T-cell (primary cell): ENCODE measurements at places on chromosomes 1 and 21.
A peak's percentile ranks its signal among the peaks of the same experiment; 100 is the strongest.

GRCh38 chr1:109721042-109721441 lies 9.0 kb downstream of the GSTM5 start:
- no peaks in the 10 kb centered on the region for H3K36me3 ChIP-seq
- H3K27me3 ChIP-seq: peaks cover 9% of the 10 kb centered on the region
- H3K4me3 ChIP-seq: no peak overlapping the region
- no peak overlapping the region for H3K27ac ChIP-seq
- DNase-seq: no peak
- H3K4me1 ChIP-seq: no peaks in the 10 kb centered on the region

- H3K4me1 ChIP-seq: peaks cover 12% of the 10 kb centered on the region
- no peak overlapping the region for H3K27ac ChIP-seq
- no peaks in the 10 kb centered on the region for H3K27me3 ChIP-seq
- no peak for DNase-seq
- no peak overlapping the region for H3K4me3 ChIP-seq
Measured at GRCh38 chr1:53321366-53321765, 6.5 kb downstream of the LRP8 start.

DNA sequence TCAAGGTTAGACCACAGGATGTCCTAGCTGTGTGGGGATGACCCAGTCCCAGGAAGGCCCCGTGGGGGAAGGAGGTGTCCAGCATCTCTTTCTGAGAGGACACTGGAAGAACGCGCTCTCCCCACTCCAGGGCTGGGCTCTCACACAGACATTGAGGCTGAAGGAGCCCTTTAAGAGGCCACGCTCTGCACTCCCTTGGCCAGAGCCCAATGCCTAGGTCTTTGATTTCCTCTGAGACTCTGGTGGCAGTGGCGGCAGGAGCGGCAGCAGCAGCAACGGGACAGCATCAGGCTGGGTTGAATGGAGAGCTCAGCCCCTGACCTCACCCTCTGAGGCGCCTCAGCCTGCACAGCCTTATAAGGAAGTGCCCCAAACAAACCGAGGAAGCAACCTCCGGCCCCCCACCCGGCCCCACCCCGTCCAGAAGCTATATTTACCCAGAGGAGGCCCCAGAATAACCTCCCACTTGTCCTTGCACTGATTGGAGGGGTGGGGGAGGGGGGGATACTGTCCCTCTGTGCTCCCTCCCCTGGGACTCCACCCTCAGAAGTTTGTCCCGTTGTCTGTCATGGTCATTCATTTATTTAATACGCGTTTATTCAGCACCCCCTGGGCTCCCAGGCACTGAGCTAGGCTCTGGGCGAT lies 12.3 kb downstream of the NES start:
- H3K27me3 ChIP-seq: peaks cover 8% of the 10 kb centered on the region
- H3K27ac ChIP-seq: no peak overlapping the region
- DNase-seq: no peak
- no peaks in the 10 kb centered on the region for H3K36me3 ChIP-seq

DNA sequence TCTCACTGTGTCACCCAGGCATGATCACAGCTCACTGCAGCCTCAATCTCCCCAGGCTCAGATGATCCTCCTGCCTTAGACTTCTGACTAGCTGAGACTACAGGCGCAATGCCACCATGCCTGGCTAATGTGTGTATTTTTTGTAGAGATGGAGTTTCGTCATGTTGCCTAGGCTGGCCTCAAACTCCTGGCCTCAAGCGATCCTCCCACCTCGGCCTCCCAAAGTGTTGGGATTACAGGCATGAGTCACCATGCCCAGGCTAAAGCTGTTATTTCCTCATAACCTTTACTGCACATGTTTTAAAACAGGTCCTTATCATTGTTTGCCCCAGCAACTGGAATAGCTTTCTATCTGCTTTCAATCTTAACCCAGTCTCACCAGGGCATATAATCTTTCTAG lies 2.9 kb downstream of the SARS1 start:
- H3K27ac ChIP-seq: no peak overlapping the region
- H3K36me3 ChIP-seq: no peaks in the 10 kb centered on the region
- H3K27me3 ChIP-seq: no peaks in the 10 kb centered on the region
- H3K4me1 ChIP-seq: peaks cover 30% of the 10 kb centered on the region
- no peak overlapping the region for H3K4me3 ChIP-seq
- DNase-seq: no peak

DNA sequence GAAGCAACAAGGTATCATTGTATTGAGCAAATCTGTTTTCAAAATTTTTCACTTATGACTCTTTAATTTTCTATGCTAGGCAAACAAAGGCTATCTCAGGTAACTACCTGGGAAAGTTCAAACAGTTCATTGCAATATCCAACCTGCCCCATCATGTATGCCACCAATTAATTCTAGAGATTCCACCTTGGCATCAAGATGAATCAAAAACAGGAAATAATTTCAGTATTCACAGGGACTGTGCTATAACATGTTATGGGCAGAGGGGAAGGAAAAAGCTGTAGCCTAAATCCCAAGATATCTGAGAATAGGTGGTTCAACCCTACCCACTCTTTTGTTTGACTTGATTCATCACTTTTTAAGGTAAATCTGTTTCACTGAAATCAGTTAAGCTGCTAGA lies 67.5 kb upstream of the SH3GLB1 start:
- H3K36me3 ChIP-seq: no peaks in the 10 kb centered on the region
- no peak overlapping the region for H3K27ac ChIP-seq
- no peaks in the 10 kb centered on the region for H3K4me1 ChIP-seq
- H3K4me3 ChIP-seq: no peak overlapping the region
- no peak for DNase-seq

DNA sequence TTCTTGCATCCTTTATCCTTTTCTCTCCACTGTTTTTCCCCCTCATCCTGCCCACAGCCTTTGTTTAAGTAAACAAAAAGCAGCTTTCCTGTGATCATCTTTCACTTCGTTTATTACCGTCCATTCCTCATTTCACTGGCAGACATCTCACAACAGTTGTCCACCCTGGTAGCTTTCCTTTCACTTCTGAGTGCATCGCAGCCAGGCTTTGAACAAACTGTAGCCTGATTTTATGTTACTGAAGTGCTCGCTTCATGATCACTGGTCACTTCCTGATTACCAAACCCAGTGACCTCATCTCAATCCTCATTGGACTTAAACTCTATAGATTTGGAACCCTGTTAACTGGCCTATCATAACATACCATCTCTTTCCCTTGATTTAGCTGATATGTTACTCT lies 67.7 kb downstream of the SDCCAG8 start:
- no peak for DNase-seq
- H3K4me1 ChIP-seq: no peaks in the 10 kb centered on the region
- H3K27ac ChIP-seq: no peak overlapping the region
- H3K36me3 ChIP-seq: no peaks in the 10 kb centered on the region

- H3K27ac ChIP-seq: no peak overlapping the region
- H3K4me1 ChIP-seq: no peaks in the 10 kb centered on the region
- no peak overlapping the region for H3K4me3 ChIP-seq
- no peaks in the 10 kb centered on the region for H3K27me3 ChIP-seq
- H3K36me3 ChIP-seq: no peaks in the 10 kb centered on the region
Measured at GRCh38 chr1:77392486-77392885, 110.7 kb downstream of the AK5 start.

- no peak overlapping the region for H3K4me3 ChIP-seq
- no peak overlapping the region for H3K27ac ChIP-seq
- no peaks in the 10 kb centered on the region for H3K36me3 ChIP-seq
Measured at GRCh38 chr21:14557413-14557812, 11.3 kb upstream of the SAMSN1 start.

GRCh38 chr1:14300991-14301703 lies 297.3 kb upstream of the KAZN start:
- H3K27ac ChIP-seq: no peak overlapping the region
- no peaks in the 10 kb centered on the region for H3K36me3 ChIP-seq
- no peak overlapping the region for H3K4me3 ChIP-seq
- no peaks in the 10 kb centered on the region for H3K4me1 ChIP-seq

GRCh38 chr1:37158113-37158749 lies 123.9 kb upstream of the GRIK3 start:
- no peaks in the 10 kb centered on the region for H3K27me3 ChIP-seq
- H3K4me1 ChIP-seq: no peaks in the 10 kb centered on the region
- no peak overlapping the region for H3K27ac ChIP-seq
- DNase-seq: no peak

GRCh38 chr1:153734396-153735089 lies 6.7 kb downstream of the INTS3 start:
- H3K36me3 ChIP-seq: peaks cover 4% of the 10 kb centered on the region
- no peak overlapping the region for H3K27ac ChIP-seq
- no peak for DNase-seq
- H3K27me3 ChIP-seq: no peaks in the 10 kb centered on the region

GRCh38 chr1:8026976-8027747 lies 1.1 kb upstream of the ERRFI1 start:
- peaks cover 12% of the 10 kb centered on the region for H3K4me1 ChIP-seq
- no peak overlapping the region for H3K27ac ChIP-seq
- no peak for DNase-seq
- H3K36me3 ChIP-seq: no peaks in the 10 kb centered on the region

- no peak overlapping the region for H3K27ac ChIP-seq
- no peaks in the 10 kb centered on the region for H3K4me1 ChIP-seq
- no peaks in the 10 kb centered on the region for H3K36me3 ChIP-seq
- H3K27me3 ChIP-seq: no peaks in the 10 kb centered on the region
- DNase-seq: no peak
Measured at GRCh38 chr1:246324711-246325110, 182.4 kb downstream of the SMYD3 start.

DNA sequence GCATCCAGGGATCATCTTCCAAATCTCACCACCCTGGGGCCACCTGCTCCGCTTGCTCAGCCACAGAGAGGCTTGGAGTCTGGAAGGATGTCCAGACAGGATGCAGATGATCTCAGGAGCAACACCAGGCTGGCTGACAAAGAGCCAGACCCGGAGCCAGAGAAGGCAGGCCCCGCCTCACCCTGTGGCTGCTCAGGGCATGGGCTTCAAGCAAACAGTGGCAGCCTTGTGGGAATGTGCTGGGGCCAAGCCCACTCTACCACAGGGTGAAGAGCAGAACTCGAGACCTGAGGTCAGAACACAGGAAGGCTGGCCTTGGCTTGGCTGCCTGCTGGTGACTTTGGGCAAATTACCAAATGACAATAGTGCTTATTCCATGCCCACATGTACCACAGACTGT lies 45.5 kb downstream of the MRPL37 start:
- peaks cover 68% of the 10 kb centered on the region for H3K36me3 ChIP-seq
- H3K4me1 ChIP-seq: no peaks in the 10 kb centered on the region
- H3K27ac ChIP-seq: no peak overlapping the region
- H3K4me3 ChIP-seq: no peak overlapping the region

- no peaks in the 10 kb centered on the region for H3K36me3 ChIP-seq
- H3K27me3 ChIP-seq: no peaks in the 10 kb centered on the region
- H3K4me1 ChIP-seq: peaks cover 21% of the 10 kb centered on the region
- no peak overlapping the region for H3K4me3 ChIP-seq
- DNase-seq: no peak
- H3K27ac ChIP-seq: no peak overlapping the region
Measured at GRCh38 chr21:45071874-45072737, 2.3 kb upstream of the ADARB1 start.

- H3K36me3 ChIP-seq: no peaks in the 10 kb centered on the region
- H3K4me3 ChIP-seq: no peak overlapping the region
- H3K27me3 ChIP-seq: no peaks in the 10 kb centered on the region
- peaks cover 9% of the 10 kb centered on the region for H3K4me1 ChIP-seq
- H3K27ac ChIP-seq: peak overlapping the region; percentile 81
Measured at GRCh38 chr1:221829327-221830015, 87.6 kb upstream of the DUSP10 start.

DNA sequence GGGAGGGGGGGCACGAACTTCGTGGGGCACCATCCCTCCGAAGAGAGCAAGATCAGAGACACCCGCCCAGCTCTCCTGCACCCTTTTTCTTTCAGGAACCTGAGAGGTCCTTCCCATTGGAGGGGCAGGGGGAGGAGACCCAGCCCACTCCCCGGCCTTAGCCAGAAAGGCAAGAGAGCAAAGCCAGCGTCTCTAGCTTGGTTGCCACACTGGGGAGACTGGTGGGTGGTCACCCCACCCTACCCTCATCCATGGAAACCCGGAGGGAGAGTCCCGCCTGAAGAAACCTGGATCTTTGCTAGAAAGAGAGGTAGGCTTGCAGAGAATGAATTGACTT lies 246 bp downstream of the ATP2B4 start:
- peak overlapping the region; percentile 87 for H3K27ac ChIP-seq
- H3K36me3 ChIP-seq: no peaks in the 10 kb centered on the region
- DNase-seq: no peak

- no peak overlapping the region for H3K27ac ChIP-seq
- no peak for DNase-seq
- H3K4me1 ChIP-seq: no peaks in the 10 kb centered on the region
- H3K36me3 ChIP-seq: no peaks in the 10 kb centered on the region
Measured at GRCh38 chr1:33818071-33818470, 45.8 kb upstream of the HMGB4 start.

GRCh38 chr1:236063919-236064673 lies 794 bp downstream of the NID1 start:
- H3K36me3 ChIP-seq: no peaks in the 10 kb centered on the region
- DNase-seq: peak; percentile 13
- peaks cover 37% of the 10 kb centered on the region for H3K27me3 ChIP-seq
- peak overlapping the region; percentile 67 for H3K4me3 ChIP-seq
- no peak overlapping the region for H3K27ac ChIP-seq

- H3K27ac ChIP-seq: no peak overlapping the region
- H3K27me3 ChIP-seq: peaks cover 20% of the 10 kb centered on the region
- no peak for DNase-seq
Measured at GRCh38 chr1:209428241-209428921, 155.1 kb upstream of the CAMK1G start.

GRCh38 chr1:230749150-230749549 lies 2.0 kb downstream of the CAPN9 start:
- no peak for DNase-seq
- H3K4me1 ChIP-seq: no peaks in the 10 kb centered on the region
- H3K4me3 ChIP-seq: no peak overlapping the region
- H3K27ac ChIP-seq: no peak overlapping the region
- H3K36me3 ChIP-seq: no peaks in the 10 kb centered on the region

GRCh38 chr21:15343066-15343465 lies 278.3 kb upstream of the NRIP1 start:
- H3K4me1 ChIP-seq: no peaks in the 10 kb centered on the region
- DNase-seq: no peak
- no peaks in the 10 kb centered on the region for H3K27me3 ChIP-seq
- H3K27ac ChIP-seq: no peak overlapping the region
- no peaks in the 10 kb centered on the region for H3K36me3 ChIP-seq

DNA sequence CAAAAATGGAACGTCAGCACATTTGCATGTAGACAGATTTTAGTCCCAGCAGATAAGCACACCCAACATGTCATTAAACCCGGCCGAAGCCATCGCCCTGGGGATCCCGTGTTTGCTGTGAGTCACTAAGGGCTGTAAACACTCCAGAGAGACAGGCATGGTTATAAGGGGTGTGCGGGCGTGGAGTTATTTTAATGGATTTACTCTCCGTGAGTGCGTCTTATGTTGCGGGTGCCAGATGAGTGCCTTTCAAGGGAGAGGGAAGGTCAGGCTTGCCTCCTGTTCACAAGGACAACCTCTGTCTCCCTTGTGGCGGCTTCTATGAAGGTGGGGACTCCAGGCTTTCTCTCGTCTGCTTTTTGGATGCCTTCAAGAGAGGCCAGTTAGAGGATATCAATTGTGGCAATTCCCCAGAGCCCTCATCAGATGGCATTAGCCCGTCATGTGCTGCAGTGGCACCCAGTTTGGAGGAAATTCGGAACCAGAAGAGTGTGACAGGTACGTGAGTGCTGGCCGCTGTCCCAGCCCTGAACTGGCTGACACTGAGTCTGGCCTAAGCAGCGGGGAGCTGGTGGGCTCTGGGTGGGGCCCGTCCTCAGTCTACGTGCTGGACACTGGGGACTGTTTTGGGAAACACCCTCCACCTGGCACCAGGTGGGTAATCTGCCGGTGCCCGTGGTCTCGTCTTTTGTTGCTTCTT lies 223.8 kb upstream of the TMEM51 start:
- DNase-seq: no peak
- no peak overlapping the region for H3K4me3 ChIP-seq
- H3K27ac ChIP-seq: no peak overlapping the region
- H3K4me1 ChIP-seq: peaks cover 3% of the 10 kb centered on the region

- no peaks in the 10 kb centered on the region for H3K36me3 ChIP-seq
- DNase-seq: no peak
- no peaks in the 10 kb centered on the region for H3K27me3 ChIP-seq
Measured at GRCh38 chr1:169196581-169196980, 90.1 kb downstream of the ATP1B1 start.
